Cortex of kidney (tissue), 1 donor: ENCODE measurements at places on chromosomes 7 and 10.

DNA sequence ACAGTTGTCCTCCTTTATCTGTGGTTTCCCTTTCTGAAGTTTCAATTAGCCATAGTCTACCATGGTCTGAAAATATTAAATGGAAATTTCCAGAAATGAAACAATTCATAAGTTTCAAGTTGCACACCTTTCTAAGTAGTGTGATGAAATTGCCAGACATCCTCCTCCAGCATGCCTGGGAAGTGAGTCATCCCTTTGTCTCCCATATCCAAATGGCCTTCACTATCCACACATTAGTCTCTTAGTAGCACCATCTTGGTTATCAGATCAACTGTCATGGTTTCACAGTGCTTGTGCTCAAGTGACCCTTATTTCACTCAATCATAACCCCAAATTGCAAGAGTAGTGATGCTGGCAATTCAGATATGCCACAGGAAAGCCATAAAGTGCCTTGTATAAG, 83.4 kb upstream of the PPP1R9A start:
- no peak for DNase-seq

DNA sequence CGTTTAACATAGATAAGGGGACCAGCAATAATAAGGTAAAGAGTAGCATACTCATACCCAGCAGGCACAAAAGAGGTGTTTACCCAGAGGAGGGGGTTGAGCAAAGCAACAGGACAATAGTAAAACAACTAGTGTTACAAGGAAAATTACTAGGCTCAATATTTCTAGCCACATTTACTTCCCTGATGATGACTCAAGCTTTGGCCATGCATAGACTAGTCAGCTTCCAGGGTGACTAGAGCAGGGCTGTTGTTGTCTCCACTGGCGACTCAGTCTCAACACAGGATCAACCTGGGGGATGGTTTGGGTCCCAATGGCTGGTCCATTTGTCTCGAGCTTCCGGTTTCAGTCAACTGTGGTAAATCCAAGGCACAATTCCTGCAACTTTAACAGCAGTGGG, 217.7 kb upstream of the KCND2 start:
- DNase-seq, result no peak

- no peak for DNase-seq
These were observed 214.4 kb upstream of the GPR26 start for GRCh38 chr10:123451618-123452245.

DNA sequence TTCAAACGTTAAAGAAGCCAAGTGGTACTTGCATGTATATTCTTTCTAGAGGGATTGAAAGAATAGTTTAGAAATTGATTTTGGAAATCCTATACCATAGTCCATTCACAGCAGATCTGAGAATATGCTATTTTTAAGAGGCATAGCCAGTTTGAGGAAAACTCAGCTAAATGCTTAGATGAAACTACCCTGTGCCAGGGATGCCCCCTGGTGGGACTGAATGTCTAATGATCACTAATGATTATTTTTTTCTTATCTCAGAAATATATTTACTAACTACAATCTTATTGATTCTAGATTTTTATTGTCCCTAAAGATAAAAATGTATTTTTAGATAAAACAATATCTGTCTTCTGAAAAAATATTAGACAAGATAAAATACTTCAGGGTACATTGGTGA, 844.9 kb upstream of the PHF14 start:
- DNase-seq, result no peak

DNA sequence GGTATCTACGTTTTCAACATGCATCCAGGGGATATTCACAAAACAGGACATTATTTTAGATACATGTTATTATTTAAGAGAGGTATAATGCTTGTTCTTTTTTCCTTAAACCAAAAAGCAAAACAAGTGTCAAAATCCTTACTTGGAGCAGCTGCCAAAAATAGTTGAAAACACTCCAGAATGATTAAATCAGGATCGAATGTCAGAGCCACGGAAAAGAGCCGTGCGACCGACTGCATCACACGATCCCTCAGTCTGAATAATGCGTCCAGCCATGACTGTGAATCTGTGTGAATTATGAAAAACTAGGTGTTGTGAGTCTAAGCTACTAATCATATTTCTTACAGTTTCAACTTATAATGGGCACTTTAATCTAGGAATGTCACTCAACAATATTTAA, 126.0 kb downstream of the PARD3 start:
- DNase-seq, result no peak

- DNase-seq, result no peak
These were observed 150.9 kb downstream of the SEMA3A start for GRCh38 chr7:84043661-84044191.

GRCh38 chr7:94061326-94061725, 57.2 kb upstream of the BET1 start:
- DNase-seq, result no peak

DNA sequence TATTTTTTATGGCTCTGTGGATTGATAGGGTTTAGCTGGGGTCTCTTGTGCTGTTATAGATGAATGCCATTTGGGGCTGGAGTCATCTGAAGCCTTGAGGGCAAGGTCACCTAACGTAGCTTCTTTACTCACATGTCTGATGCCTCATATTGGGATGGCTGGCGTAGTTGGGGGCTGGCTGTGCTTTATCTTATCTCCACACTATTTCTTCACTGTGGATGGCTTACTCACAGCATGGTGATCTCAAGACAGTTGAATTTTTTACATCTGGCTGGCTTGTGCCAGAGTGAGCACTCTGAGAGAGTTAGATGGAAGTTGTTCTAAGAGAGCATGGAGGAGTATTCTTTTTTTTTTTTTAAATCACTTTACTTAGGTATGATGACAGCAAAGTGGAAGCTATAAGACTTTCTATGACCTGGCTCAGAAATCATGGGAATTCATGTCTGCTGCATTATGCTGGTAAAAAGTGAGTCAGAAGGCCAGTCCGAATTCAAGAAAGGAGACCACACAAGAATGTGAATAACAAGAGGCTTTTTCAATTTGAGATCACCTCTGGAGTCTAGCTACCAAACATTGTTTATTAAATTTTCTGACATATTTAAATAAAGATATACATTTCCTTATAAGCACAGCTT, 252.4 kb upstream of the TPK1 start:
- no peak for DNase-seq

DNA sequence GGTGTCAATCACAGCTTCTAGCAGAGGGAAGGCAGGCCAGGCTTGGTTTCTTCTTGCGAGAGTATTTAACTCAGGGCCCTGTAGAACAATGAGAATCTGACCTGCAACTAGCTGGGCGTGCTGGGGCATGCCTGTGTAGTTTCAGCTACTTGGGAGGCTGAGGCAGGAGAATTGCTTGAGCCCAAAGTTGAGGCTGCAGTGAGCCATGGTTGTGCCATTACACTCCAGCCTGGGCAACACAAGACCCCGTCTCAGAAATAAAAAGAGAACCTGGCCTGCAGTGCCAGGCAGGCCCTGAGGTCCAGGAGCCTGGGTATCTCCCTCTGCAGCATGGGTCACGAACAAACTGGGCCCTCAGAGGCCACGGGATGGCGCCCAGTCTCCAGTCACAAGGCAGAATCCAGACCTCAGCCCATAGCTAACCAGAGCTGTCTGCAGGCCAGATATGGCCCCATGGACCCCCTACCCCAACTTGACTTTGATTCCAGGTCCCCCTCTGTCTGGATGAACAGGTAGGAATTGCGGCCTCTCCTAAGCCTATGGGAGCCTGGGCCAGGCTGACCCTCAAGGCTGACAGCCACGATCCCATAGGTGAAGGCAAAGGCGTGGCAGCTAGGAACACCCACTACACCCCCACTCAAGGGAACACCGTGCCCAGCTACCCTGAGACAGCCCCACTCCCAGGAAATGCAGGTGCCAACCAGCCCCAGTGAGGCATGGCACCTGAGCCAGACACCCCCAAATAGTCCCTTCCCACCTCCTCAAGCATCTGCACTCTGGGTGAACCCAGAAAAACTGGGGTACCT, 102.7 kb upstream of the TNRC18 start:
- no peak for DNase-seq

- no peak for DNase-seq
These were observed 228.9 kb upstream of the TCF7L2 start for GRCh38 chr10:112721080-112721698.

- DNase-seq, result no peak
These were observed 74.1 kb downstream of the GTF2IRD1 start for GRCh38 chr7:74527842-74528241.

- no peak for DNase-seq
These were observed 18.8 kb downstream of the MRPS24 start for GRCh38 chr7:43850348-43851116.

DNA sequence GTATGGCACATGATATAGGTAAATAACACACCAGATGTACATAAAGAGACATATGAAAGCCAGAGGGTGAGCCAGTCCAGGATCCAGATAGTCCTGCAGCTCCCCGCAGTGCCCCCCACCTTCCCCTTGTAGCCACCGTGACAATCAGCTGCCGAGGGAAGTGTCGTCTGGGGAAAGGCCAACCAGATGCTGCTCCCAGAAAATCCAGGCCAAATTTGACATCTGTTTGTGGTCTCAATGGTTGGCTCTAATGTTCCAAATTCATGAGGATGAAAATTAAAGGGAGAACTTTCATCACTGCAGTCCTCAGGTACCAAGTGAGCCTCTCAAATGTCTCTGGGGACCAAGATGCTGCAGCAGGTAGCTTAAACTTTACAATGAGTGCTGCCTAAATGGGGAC, 210.3 kb downstream of the PTEN start:
- no peak for DNase-seq

DNA sequence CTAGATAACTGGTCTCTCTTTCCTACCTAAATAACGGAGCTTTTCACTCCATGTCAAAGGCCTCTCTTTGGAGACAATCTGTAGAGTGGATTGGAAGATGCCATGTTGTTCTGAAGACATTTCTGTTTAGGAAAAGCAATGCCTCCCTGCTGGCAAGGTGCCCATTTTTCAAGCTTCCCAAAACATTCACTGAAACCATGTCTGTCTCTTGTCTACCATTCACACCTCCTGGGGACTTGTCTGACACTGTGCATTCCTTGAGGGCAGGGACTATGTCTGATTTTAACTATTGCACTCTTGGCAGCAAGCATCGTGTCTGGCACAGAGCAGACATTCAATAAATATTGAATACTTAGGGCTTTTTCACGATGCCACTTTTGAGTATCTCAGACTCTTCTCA, 528.9 kb upstream of the NRP1 start:
- DNase-seq, result no peak

DNA sequence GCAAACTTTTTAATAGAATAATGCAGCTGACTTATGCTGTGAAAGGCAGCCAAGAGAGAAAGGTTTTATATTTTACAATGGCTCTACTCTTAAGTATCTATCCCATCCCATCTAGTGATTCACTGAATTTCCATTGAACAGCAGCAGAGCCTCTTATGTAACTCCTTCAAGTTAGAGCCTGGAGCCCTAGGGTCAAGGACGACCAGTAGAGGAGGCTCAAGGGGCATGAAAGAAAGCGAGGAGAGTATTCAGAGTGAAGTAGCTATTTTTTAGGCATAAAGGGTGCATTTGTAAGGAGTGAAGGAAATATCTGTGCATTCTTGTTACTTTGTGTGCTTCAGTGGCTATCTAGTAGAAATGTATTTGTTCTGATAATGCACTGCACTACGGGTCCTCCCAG, 180.2 kb upstream of the TPK1 start:
- no peak for DNase-seq

GRCh38 chr10:82071231-82071630, 196.2 kb downstream of the NRG3 start:
- DNase-seq, result no peak

DNA sequence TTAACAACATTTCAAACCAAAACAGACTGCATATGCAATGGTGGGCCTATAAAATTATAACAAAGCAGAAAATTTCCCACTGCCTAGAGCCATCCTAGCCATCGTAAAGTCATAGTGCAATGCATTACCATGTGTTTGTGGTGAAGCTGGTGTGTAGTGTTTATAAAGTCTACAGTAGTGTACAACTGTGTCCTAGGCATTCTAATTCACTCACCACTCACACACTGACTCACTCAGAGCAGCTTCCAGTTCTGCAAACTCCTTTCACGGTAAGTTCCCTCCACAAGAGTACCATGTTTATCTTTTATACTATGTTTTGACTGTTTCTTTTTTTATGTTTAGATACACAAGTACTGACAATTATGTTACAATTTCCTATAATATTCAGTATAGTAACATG, 1104.1 kb upstream of the PHF14 start:
- no peak for DNase-seq

DNA sequence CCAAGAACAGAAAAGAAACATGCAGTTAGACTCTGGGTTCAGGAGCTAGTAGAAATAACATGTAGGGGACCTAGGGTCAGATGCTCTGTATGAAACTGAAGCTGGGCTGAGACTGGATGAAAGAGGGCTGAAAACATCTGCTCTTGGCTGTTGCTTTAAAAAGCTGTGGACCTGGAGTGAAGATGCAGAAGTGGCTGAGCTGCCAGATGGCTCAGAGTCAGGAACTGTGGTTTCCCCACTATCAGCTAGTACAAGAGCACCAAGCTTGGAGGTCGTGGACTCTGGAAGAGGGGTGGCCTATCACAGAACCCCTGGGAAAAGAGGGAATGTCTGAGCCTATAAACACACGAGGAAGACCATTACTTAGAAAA, 5.9 kb downstream of the ADK start:
- DNase-seq, result no peak

- no peak for DNase-seq
These were observed 5.5 kb upstream of the IRF5 start for GRCh38 chr7:128931965-128932861.

DNA sequence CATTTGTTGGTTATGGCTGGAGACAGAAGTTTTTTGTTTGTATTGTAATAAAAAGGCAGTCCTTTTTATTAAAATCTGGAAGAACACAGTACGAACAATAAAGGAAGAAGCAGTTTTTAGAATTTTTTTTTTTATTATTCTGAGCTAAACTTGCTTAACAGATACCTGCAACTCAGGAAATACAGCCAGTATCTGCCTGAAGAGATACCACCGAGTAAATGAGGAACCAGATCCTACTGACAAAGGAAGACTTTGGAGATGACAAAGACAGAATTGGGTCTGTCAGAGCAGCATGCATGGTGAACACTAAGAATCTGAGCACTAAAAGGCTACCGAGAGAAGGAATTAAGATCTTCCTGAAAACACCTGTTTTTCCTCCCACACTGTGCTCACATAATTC, 1335.9 kb upstream of the SORCS1 start:
- DNase-seq, result no peak

DNA sequence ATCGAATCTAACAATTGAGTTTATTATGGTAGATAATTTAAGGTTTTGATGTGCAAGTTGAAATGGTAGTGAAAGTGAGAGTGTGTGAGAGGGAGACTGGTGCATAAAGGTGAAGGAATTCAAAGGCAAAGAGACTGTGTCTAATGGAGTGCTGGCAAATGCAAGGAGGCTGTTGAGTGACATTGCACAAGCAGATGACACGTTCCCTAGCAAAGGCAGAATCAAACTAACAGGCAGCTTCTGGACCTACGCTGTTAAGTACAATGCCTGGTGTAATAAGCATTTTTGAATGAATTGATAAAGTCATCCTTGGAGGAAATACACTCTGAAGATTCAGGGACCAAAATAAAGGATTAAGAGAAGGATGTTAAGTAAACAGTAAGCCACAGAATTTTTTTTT, 11.7 kb upstream of the GPR141 start:
- no peak for DNase-seq

- no peak for DNase-seq
These were observed 316.3 kb downstream of the PARD3 start for GRCh38 chr10:34498821-34499220.
